DMS153 (cell line): ENCODE measurements at places on chromosomes 12 and 14.
A peak's percentile ranks its signal among the peaks of the same experiment; 100 is the strongest.

- DNase-seq = no peak
Observed at GRCh38 chr14:101353422-101353821, 207.9 kb upstream of the DIO3 start.

DNA sequence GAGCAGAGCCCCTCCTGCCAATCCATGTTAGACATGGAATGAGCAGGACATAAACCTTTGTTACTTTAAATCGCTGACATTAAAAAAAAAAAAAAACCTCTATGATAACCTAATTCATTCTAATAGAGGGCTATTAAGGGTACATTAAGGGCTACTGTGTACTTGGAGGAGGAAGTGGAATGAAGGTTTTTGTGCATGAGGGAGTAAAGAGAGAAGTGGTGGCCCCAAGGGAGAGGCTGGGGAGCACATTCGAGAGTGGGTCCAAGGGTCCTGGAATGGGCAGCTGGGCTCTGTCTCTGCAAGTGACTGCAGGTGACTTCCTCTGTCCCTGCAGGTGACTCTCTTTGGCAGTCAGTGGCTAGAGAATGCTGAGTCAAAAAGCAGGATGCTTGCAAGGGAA lies 32.1 kb upstream of the PTGDR start:
- DNase-seq = no peak

DNA sequence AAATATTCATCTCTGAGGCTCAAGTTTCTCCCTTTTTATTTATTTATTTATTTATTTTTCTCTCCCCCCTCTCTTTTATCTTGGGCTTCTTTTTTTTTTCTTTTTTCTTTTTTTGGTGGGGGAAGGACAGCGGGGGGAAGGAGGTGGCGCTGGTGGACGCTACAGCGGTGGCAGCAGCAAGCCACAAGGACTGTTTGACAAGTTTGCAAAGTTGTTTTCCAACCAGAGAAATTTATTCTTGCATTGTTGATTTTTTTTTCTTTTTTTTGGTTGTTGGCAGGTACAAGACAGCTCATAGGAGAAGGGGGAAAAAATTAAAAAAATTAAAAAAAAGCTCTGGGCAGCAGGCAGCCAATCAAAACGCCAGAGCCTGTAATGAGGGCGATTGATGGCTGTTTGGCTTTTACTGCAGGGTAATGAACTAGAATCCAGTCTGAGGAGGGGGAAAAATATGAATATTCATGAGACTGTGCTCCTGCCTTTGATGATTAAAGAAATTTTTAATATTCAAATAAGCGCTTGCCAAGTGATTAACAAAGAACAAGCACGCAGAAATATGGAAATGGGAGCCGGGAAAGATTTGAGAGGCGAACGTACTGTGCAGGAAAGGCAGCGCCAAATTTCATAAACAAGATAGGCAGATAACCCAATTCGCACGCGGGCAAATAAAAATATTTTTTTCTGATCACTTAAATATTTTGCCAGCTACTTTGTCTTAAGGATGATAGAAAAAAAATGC lies 36.2 kb downstream of the BCL11B start:
- DNase-seq = no peak

DNA sequence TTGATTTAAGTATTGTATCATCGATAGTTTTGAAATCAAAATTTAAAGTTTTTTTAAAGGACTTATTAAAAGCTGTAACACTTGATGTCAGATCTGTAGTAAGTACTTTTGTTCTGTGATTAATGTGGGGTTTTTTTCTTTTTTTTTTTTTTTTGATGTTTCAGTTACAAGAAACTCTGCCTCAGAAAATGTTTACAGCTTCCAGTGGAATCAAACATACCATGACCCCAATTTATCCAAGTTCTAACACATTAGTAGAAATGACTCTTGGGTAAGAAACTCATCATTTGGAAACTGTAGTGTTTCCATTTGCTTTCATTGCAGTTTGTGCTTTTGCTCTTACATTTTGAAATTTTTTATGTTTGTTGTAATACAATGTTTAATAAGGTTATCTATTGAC lies 45.6 kb downstream of the TBK1 start:
- no peak for DNase-seq

- DNase-seq = no peak
Observed at GRCh38 chr14:61202124-61202523, 79.0 kb downstream of the TMEM30B start.

GRCh38 chr12:94982456-94982855 lies 21.0 kb downstream of the NDUFA12 start:
- no peak for DNase-seq

DNA sequence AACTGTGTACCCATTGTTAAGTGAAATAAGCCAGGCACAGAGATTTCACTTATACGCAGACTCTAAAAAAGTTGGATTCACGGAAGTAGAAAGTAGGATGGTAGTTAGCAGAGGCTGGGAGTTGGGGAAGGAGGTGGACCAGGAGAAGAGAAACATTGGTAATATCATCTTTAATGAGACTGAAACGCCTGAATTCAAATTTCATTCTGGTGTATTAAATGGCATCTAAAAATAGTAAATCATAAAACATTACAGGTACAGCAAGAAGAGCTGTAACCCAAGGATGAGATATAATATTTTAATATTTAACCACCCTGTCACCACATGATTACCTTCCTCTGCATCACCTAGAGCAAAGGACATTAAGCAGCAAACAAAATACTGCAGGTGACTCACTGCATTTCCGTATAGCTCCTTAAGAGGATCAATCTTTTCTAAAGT lies 99.4 kb downstream of the EPS8 start:
- no peak for DNase-seq

DNA sequence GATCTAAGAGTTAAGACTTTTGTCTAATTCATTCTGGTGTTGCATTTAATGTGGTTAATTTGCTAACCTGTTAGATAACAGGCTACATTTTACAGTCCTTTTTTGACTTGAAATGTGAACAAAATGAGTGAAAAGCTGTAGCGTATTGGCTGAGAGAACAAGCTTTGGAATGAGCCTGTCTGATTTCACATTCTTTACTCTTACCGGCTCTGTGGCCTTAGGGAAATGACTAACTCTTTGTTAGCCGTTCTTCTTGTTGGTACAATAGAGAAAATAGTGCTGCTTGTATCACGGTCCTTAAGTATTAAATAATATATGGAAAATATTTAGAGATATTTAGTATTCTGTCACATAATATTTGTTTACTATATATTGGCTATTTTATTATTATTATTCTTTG lies 1.9 kb downstream of the MNAT1 start:
- no peak for DNase-seq

DNA sequence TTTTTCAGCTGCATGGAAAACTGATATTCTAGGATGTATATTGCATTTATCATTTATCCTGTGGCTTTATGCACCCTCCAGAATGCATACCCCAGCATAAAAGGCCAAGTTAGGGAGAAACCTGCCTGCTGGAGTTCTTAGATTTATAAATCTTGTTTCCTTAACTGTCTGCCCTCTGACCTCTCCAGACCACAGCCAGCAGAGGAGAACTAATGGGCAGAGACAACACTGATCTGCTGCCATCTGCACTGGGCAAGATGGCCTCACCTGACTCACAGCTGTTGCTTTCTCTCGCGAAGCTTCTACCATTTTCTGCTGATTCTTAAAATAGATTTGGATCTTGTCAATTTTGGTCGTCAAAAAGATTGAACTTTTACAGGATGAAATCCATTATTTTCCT lies 65.8 kb downstream of the PPP2R5C start:
- DNase-seq = no peak

- no peak for DNase-seq
Observed at GRCh38 chr12:28171356-28172060, 18.7 kb upstream of the CCDC91 start.

DNA sequence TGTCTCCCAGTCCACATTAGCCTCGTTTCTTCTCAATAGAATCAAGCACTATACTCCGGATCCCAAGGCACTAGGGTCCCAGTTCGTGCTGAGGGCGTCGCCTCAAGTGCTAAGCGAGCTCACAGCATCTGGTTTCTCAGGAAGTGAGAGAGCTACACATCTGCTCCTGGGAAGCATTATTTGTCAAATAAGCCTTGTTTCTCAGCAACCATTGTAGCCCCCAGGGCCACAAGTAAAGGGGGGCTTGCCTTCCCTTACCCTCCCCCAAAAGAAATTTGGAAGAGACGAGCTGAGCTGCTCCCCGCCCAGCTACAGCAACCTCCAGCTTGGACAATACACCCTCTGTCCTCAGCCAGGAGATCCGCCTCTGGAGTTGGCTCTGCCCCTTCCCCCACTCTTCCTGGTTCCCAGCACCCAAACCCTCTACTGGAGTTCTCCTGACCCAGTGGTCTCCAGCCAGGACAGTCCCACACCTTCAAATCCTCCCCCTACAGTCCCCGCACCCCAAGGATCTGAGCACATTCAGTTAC lies 5.7 kb upstream of the TNS2 start:
- DNase-seq = no peak

- DNase-seq = no peak
Observed at GRCh38 chr14:90519262-90519920, 122.6 kb downstream of the CALM1 start.

- DNase-seq = peak; percentile 81
Observed at GRCh38 chr14:69648480-69649451, 37.4 kb downstream of the SUSD6 start.

- DNase-seq = no peak
Observed at GRCh38 chr12:105554223-105554678, 223.8 kb downstream of the C12orf75 start.

GRCh38 chr12:121883315-121883660 lies 5.3 kb upstream of the PSMD9 start:
- no peak for DNase-seq

DNA sequence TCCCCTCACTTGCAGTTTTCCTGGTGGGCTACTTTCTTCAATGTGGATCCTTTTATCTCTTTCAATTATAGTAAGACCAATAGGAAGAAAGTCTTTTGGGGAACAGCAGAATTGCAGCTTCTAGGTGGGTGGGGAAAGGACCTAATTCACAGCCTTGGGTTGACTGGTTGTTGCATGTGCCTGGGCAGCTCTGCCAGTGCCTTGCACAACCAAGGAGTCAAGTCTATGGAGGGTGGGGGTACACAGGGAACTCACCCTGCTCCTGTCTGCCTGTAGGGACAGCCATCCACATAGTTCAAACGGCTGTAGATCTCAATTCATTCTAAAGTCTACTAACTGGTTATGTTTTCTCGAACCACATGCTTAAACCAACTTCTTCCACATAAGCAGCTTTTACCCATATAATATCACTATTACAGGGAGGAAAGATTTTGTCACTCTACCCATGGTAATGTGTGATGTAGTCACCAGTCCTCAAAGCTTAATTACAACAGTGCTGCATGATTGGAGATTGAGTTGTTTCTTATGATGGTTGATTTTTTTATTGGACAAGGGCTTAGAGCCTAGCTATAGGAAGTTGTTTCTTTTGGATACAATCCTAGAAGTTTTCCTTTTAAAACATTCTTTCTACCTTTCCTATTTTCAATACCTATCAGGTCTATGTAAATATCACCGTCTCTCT lies 117.7 kb upstream of the FRMD6 start:
- DNase-seq = no peak

DNA sequence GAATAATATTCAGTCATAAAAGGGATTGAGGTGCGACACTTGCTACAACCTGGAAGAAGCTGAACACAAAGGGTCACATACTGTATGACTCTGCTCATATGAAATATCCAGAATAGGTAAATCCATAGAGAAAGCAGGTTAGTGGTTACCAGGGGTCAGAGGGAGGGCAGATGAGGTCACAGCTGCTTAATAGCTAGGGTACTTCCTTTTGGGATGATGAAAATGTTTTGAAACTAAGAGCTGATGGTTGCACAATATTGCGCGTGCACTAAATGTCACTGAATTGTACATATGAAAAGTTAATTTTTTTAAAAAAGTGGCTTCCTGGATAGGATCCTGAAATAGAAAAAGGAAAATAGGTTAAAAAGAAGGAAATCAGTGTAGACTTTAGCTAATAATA lies 23.8 kb downstream of the NEUROD4 start:
- DNase-seq = no peak

GRCh38 chr14:86858031-86858430 lies 1135.0 kb downstream of the GALC start:
- DNase-seq = no peak

GRCh38 chr14:73368616-73369015 lies 89.7 kb downstream of the NUMB start:
- DNase-seq = no peak

DNA sequence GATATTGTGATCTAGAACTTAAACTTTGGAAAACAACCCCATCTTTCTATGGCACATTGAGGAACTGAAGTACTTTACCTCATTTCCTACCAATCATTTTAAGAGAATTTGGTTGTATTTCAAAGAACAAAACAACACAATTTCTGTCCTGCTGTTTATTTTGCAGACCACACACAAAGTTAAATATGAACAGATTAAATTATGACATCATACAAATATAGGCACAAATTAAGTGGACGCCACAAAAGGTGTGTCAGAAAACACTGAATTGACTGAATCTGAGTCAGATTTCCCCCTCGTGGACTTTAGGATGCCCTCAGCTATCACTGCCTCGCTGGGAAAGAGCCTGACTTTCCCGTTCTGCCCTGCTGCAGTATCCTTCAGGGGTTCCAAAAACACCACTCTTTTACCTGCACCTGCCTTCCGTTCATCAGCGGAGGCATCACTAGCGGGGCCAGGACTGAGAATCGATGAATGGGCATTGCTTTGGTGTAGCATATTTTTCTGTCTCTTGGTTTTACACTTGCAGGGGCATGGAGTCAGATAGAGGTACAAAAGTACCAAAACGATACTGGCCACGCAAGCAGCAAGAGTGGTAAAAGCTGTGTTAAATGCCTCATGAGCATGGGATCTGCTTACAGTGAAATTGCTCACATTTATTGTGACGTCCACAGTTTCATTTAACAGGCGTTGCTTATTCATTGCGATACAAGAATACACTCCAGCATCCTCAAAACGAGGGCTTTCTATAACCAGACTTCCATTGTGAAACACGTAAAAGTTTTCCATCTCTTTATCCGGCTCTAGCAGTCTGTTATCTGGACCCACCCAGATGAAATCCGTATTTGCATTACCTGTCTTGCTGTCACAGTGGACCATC lies 2.0 kb upstream of the PCED1B start:
- no peak for DNase-seq

- no peak for DNase-seq
Observed at GRCh38 chr14:101116486-101117130, 213.1 kb upstream of the RTL1 start.

- no peak for DNase-seq
Observed at GRCh38 chr12:97939156-97939555, 476.6 kb downstream of the RMST start.

- DNase-seq = no peak
Observed at GRCh38 chr14:91417983-91418386, 365 bp upstream of the CCDC88C start.
